Tongue (tissue), 3 donors: ENCODE measurements at places on chromosomes 5 and 9. TPM values are rescaled to one million over a fixed set of nuclear protein-coding genes. Genes with fewer than 3 reads are reported as not detected.

Gene RNF208
- not detected for total RNA-seq

Gene NMUR2
- not detected for total RNA-seq

Gene PCDH12
- 20.1 TPM for total RNA-seq

Gene TRAPPC13
- total RNA-seq, result 39.5 TPM

Gene PCDHA2
- total RNA-seq, result 0.72 TPM

Gene CAPSL
- total RNA-seq, result not detected

Gene AIF1L
- total RNA-seq, result 19.1 TPM

Gene TEX48
- not detected for total RNA-seq

Gene SLC6A18
- total RNA-seq, result not detected

Gene AQP7
- total RNA-seq, result 8.4 TPM

Gene LCN1
- total RNA-seq, result 373 TPM

Gene CFAP157
- total RNA-seq, result not detected

- no peak for DNase-seq
These were observed 136.5 kb upstream of the RAI14 start for GRCh38 chr5:34519489-34520220.

GRCh38 chr9:134352247-134352933 lies 26.1 kb downstream of the RXRA start:
- DNase-seq, result no peak

- DNase-seq, result no peak
These were observed 88.1 kb downstream of the SH3TC2 start for GRCh38 chr5:148974642-148975327.

DNA sequence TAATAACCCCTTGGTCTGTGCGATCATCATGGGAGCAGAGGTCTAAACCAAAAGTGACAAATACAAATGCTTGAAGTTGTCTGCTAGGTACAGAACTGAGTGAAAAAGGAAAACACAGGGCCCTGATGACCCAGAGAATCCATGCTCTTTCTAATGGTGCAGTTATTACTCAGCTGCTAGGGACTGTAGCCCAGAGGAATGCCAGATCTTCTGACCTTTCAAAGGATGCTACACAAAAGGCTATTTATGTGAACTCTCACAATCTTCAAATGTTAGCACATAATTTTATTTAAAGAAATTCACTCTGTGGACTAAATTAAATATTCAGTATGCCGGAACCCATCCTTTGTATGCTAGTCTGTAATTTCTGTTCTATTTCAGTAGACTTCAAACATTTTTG lies 79.9 kb downstream of the PRR16 start:
- DNase-seq, result no peak

- DNase-seq, result no peak
These were observed 351.0 kb upstream of the SLC24A2 start for GRCh38 chr9:20139763-20140290.

DNA sequence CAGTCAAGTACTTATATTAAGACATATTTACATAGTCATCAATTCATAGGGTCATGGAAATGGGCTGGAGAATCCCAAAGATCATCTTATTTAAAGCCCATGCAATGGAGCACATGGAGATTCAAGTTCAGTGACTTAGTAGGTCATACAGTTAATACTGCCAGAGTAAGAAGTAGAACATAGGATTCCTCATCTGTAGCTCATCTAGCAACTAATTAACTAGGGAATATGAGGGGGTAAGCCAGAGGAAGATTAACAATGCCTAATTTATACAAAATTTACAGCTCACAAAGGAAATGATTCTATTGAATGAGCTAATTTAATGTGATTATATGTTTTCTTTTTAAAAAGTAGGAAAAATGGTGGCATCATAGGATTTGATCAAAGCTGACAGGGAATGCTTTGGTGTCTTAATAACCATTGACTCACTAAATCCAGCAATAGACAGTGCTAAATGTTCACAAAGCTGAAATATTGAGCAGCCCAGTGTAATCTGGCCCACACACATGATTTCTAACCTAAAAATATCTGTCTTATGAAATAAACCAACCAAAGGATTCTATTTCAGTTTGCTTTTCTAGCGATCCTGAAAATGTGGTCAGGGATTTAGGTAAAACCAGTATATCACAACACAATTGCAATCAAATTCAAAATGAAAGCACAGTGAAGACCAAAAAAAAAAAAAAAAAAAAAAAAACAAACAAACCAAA lies 53.3 kb downstream of the PRDM6 start:
- no peak for DNase-seq

- no peak for DNase-seq
These were observed 30.4 kb downstream of the PSMB7 start for GRCh38 chr9:124384846-124385245.

- DNase-seq, result no peak
These were observed 253.4 kb upstream of the ANKH start for GRCh38 chr5:15124871-15125568.

DNA sequence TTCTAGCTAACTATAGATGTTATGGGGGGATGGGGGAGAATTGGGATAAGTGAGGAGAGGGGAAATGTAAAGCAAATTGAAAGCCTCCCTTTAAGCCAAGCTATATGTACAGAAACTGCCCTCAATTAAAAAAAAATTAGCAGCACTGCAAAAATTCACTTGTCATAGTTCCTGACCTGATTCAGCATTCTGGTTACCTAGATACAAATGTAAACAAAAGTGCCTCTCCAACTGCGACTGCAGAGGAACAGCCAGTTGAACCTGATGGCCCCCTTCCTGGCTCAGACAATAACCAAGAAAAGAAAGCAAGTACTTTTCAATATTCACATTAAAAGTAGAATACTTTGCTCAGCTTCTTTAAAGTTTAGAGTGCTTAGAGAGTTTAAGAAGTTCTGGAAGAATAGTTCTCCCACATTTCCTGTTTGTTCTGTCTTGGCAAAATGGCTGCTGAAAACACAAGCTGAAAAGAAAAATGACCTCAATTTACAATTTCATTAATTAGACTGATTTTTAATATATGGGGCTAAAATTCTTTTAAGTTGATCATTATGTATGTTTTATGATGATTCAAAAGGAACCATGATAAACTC lies 1.5 kb downstream of the FAM81B start:
- peak; percentile 41 for DNase-seq

- DNase-seq, result no peak
These were observed 243.4 kb upstream of the PIK3R1 start for GRCh38 chr5:67971971-67972821.

- peak; percentile 69 for DNase-seq
These were observed 616 bp downstream of the RNF130 start for GRCh38 chr5:180070756-180071530.

DNA sequence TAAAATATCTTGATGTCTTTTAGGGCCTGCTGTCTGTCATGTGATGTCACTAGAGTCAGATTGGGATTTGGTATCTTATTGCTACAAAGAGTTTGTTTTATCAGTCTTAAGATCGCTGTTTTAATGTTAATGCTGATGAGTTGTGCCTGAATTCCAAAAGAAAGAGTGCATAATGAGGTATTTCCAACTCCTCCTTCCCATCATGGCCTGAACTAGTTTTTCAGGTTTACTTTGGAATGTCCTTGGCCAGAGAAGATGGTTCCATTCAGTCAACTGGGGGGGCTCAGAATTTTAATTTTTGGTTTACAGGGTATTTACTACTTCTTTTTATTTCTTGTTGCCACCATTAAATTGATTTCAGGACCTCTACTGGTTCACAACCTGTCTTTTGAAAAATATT lies 74.3 kb upstream of the MARCHF11 start:
- no peak for DNase-seq

DNA sequence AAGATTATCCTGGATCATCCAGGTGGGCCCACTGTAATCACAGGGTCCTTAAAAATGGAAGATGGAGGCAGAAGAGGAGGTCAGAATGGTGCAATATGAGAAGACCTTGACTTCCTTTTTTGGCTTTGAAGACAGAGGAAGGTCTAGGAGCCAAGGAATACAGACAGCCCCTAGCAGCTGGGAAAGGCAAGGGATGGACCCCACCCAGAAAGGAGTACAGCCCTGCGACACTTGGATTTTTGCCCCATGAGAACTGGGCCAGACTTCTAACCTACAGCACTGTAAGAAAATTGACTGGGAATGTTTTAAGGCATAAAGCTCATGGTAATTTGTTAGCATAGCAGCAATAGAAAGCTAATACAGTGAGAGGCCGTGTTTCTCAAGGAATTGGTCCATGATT lies 66.9 kb upstream of the LRRTM2 start:
- DNase-seq, result peak; percentile 59

DNA sequence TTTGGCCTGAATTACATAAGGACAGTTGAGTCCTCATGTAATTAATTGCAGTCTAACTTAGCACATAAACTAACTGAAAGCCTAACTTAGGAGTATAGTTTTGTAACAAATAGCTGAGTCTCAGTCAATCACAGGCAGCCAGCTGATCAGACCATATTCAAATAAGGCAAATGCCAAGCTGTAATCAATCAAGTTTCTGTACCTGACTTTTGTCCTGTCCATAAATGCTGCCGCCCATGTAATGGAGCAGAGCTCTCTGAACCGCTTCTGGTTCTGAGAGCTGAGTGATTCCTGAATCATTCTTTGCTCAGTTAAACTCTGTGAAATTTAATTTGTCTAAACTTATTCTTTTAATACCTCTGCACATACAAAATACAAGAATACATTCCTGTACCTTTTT lies 104.8 kb downstream of the TSSK1B start:
- no peak for DNase-seq

- no peak for DNase-seq
These were observed 152.3 kb downstream of the GOLPH3 start for GRCh38 chr5:32021771-32022170.

GRCh38 chr5:109468288-109468676 lies 58.5 kb upstream of the PJA2 start:
- DNase-seq, result no peak

GRCh38 chr9:113395000-113395861 lies 5.9 kb downstream of the ALAD start:
- DNase-seq, result no peak

DNA sequence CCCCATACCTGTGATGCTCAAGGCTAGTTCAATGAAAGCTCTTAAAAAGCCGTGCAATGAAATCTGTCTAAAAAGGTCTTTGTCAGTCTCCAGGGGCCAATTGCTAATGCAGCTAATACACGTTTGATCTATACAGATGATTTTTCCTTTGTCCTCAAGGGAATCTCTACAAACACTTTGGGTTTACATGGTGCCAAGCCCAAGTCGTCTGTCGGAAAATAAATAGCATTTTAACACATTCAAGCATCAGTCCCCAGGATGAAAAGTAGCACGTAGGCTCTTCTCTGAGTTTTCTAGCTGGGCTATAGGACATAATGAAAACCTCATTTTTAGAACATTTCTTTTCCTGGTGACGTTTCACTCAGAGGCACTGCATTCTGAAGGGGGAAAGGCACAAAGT lies 477.4 kb upstream of the WWC1 start:
- no peak for DNase-seq

DNA sequence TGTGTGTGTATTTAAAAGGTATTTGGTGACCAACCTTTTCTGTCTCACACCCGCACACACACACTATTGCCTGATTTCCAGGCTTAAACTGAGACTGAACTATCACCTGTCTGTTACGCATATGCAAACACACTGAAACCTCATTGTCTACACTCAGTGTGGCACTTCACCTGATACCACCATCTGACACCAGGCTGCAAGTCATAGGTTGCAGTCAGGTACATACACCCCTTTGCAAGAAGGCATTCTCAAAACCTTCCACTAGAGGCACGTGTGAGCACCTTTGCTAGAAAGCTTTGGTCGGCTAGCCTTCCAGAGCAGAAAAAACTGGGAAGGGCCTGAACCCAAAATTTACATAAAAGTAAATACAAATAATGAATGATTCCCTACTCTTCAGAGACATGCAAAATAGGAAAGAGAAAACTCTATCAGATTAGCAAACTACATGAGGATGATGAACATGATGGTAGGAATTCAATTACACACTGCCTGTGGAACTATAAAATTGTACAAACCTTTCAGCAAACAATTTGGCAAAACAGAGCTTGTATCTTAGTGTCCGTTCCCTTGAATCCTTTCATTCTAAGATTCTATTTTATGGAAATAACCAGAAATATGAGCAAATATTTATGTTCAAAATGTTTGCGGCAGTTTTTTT lies 5.9 kb upstream of the FOXD1 start:
- DNase-seq, result peak; percentile 75

GRCh38 chr9:89425921-89426383 lies 72.0 kb downstream of the SEMA4D start:
- no peak for DNase-seq

DNA sequence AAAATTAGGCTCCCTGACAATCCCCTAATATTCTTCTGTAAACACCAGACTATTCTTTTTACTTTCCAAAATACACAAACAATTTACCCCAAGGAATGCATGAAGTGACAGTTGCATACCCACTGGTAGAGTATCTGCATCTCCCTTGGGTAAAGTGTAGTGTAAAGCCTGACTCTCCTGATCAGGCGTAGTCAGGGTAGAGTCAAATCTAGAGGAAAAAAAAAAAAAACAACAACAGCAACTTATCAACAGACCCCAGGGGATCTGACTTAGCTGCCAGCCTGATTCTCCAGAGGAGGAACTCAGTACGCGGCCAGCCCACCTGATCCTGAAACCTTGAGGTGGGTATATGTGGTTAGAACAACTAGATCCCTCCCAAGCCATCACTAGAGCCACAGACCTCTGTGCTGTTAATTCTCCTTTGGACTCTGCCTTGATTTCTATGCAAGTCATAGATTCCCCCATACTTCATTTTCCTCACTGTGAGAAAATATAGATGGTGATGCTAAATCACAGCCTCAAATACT lies 61.0 kb downstream of the ZNF608 start:
- no peak for DNase-seq

GRCh38 chr9:107554636-107555035 lies 65.1 kb upstream of the KLF4 start:
- DNase-seq, result no peak
